ENCODE measurements at places on chromosomes 13 and 19. TPM values are rescaled to one million over a fixed set of nuclear protein-coding genes. Genes with fewer than 3 reads are reported as not detected.

GRCh38 chr19:5128251-5128935 lies 159.5 kb downstream of the KDM4B start:
- no peak for DNase-seq
- no peaks in the 10 kb centered on the region for H3K27me3 ChIP-seq
- peaks cover 5% of the 10 kb centered on the region for H3K36me3 ChIP-seq
- H3K27ac ChIP-seq, result no peak overlapping the region
- no peak overlapping the region for H3K4me3 ChIP-seq

DNA sequence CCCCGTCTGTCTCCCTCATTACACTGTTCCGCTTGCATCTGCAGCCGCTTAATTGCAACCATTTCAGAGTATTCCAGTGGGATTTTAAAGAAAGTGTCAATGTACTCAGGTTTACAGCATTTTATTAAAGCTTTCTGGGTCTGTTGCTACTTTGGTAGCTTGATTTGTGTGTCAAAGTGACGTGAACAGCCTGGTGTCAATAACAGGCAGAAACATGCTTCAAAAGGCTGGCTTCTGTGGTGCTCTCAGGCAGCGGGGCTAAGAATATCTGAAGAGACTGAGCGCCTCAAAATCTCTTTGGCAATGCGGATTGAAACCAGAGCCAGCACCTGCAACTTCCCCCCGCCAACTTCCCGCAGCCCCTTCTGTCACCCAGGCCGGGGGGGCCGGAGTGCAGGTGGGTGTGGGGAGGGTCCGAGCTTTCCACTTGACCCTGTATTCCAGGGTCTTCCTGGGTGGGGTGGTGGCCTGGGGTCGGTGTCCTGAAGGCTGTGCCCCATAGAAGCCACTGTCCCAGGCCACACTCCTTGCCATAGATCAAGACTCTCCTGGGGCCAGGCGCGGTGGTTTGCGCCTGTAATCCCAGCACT lies 81.2 kb downstream of the KDM4B start:
- H3K27me3 ChIP-seq, result no peaks in the 10 kb centered on the region
- DNase-seq, result no peak
- no peaks in the 10 kb centered on the region for H3K4me1 ChIP-seq

Gene CCDC70
- not detected for total RNA-seq

- H3K36me3 ChIP-seq, result no peaks in the 10 kb centered on the region
- H3K27ac ChIP-seq, result no peak overlapping the region
- H3K4me3 ChIP-seq, result no peak overlapping the region
- no peaks in the 10 kb centered on the region for H3K27me3 ChIP-seq
- DNase-seq, result no peak
- H3K4me1 ChIP-seq, result no peaks in the 10 kb centered on the region
Measured at GRCh38 chr13:35763782-35764123, 287.3 kb upstream of the MAB21L1 start.

DNA sequence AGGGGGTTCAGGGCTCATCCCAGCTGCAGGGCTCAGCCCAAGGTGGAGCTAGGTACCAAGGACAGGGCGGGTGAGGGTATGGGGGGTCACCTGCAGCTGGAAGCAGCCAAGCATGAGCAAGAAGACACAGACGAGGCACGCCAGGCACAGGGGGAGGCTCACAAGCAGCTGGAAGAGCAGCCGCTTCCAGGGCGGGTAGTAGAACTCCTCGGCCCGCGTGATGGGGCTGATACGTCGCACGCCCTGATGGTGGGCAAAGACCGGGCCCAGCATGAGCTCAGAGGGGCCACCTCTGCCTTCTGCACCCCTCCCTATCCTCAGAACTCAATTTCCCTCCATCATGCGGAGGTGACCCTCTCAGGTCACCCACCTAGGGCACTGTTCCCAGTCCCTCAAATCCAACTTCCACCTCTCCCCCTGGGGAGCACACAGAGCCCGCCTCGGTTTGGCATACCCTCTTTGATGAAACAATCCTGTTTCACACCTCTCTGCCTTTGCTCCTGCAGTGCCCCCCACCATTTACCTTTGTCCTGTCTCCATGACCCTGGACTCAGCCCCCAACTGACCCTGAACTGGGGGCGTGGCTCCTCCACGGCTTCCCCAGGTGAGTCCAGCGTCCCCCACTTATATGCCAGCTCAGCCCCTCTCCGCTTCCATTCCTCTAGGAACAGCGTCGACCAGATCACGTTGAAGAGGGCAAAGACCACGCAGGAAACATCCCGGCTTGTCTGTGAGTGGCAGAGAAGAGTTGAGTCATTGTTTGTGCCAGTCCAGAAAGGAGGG lies 4.2 kb downstream of the ANO8 start:
- peak; percentile 56 for DNase-seq
- H3K27me3 ChIP-seq, result peaks cover 9% of the 10 kb centered on the region
- no peak overlapping the region for H3K27ac ChIP-seq
- peak overlapping the region; percentile 28 for H3K4me3 ChIP-seq

DNA sequence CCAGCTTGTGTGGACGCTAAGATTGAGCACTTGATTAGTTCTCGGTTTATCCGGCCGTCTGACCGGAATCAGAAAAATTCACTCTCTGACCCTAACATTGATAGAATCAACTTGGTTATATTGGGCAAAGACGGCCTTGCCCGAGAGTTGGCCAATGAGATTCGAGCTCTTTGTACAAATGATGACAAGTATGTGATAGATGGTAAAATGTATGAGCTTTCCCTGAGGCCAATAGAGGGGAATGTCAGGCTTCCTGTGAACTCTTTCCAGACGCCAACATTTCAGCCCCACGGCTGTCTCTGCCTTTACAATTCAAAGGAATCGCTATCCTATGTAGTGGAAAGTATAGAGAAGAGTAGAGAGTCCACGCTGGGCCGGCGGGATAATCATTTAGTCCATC lies 59.6 kb downstream of the ARHGAP35 start:
- no peaks in the 10 kb centered on the region for H3K27me3 ChIP-seq
- peaks cover 37% of the 10 kb centered on the region for H3K4me1 ChIP-seq
- peaks cover 47% of the 10 kb centered on the region for H3K36me3 ChIP-seq
- no peak overlapping the region for H3K4me3 ChIP-seq
- no peak overlapping the region for H3K27ac ChIP-seq

DNA sequence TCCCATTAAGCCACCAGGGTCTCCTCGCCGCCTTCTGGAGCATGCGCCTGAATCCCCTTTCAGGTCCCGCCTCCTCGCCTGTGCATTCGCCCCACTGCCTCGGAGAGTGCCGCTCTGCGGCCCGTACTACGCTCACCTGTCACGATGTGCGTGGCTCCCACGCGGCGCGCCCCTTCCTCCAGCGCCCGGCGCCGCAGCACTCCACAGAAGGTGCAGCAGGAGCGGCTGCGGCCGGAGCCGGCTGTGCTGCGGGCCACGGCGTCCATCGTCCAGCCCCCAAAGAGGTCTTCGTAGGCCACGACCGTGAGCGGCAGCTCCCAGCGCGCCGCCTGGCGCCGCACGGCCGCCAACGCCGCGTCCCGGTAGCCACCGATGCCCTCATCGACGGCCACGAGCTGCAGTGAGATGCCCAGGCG lies 4.3 kb downstream of the CTU1 start:
- H3K4me3 ChIP-seq, result no peak overlapping the region
- H3K27ac ChIP-seq, result no peak overlapping the region
- H3K27me3 ChIP-seq, result no peaks in the 10 kb centered on the region
- peaks cover 39% of the 10 kb centered on the region for H3K4me1 ChIP-seq
- no peak for DNase-seq
- H3K36me3 ChIP-seq, result peaks cover 39% of the 10 kb centered on the region

DNA sequence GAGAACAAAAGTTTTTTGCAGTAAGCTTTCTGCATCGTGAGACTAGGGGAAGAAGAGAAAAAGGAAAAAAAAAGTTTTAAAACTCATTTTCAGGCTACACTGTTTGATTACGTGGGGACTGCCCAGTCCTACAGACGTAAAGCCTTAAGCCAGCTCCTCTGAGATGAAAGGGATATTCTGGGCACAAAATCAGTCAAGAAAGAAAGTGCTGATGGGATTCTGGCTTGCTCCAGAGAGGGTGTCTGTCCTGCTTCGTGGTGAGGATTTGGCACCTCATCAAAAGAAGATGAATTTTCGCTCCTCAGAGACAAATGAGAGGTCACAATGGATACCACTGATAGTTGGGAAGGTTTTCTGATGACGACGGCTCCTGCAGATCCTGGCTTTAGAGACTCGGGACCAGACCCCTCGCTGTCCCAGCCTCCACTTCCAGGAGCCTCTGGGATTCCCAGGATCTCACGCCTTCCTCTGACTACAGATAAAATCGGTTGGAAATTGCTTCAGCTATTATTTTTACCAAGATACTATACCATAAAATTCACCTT lies 9.7 kb downstream of the TEX29 start:
- no peaks in the 10 kb centered on the region for H3K4me1 ChIP-seq
- no peaks in the 10 kb centered on the region for H3K36me3 ChIP-seq

- peaks cover 49% of the 10 kb centered on the region for H3K36me3 ChIP-seq
- H3K27me3 ChIP-seq, result no peaks in the 10 kb centered on the region
- no peak overlapping the region for H3K4me3 ChIP-seq
Measured at GRCh38 chr13:114090476-114090875, 41.9 kb downstream of the RASA3 start.

DNA sequence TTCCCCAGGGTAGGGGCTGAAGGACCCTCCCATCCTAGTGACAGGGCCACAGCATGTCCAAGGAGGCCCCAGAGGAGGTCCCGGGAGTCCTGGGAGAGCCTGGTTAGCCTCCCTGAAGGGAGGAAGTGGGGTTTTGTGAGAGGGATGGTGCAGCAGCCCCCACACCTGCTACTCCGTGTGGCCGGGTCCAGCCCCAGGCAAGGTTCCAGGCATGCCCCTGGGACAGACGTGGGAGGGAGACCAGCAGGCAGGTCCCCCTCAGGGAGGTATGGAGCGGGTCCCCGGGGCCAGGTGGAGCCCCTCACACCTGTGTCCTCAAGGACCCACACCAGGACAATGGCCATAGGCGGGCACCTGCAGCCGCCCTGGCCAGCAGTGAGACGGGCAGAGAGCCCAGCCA lies 1.9 kb upstream of the F7 start:
- H3K4me3 ChIP-seq, result no peak overlapping the region
- H3K4me1 ChIP-seq, result no peaks in the 10 kb centered on the region
- no peak overlapping the region for H3K27ac ChIP-seq
- peaks cover 1% of the 10 kb centered on the region for H3K36me3 ChIP-seq
- no peak for DNase-seq

Measured in activated CD4-positive, alpha-beta T cell treated with anti-CD3 and anti-CD28 coated beads, Interleukin-2, amount 10 ng/mL, durations not matched to agents 24 days and 14 days (primary cell).